ENCODE measurements at places on chromosomes 3 and 15.

- H3K27me3 ChIP-seq = no peaks in the 10 kb centered on the region
- H3K27ac ChIP-seq = no peak overlapping the region
- no peaks in the 10 kb centered on the region for H3K36me3 ChIP-seq
- DNase-seq = no peak
Observed at GRCh38 chr3:157220211-157220610, 60.3 kb upstream of the CCNL1 start.

GRCh38 chr3:22728406-22728805, 474.7 kb upstream of the UBE2E2 start:
- no peak overlapping the region for H3K4me3 ChIP-seq
- H3K27me3 ChIP-seq = no peaks in the 10 kb centered on the region
- no peak for DNase-seq
- H3K4me1 ChIP-seq = no peaks in the 10 kb centered on the region

DNA sequence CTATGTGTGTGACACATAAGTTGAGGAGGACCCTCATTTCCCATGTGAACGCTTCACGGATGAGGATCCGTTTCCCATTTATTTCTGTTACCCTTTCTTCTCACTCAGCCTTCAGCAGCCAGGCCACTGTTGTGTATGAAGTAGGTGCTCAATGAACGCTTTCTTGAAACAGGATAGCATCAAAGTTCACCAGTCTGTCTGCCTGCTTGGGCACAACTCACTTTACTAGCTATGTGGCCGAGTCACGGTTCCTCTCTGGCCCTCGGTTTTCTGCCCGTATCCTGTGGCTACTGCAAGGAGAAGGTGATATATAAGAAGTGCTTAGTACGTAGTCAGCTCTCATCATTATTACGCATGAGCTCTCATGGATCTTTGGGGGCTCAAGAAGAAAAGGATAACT, 22.4 kb downstream of the ACSBG1 start:
- H3K27ac ChIP-seq = no peak overlapping the region
- DNase-seq = no peak
- no peak overlapping the region for H3K4me3 ChIP-seq
- H3K4me1 ChIP-seq = no peaks in the 10 kb centered on the region
- H3K36me3 ChIP-seq = no peaks in the 10 kb centered on the region

GRCh38 chr3:64454179-64454578, 228.9 kb upstream of the PRICKLE2 start:
- H3K27ac ChIP-seq = no peak overlapping the region
- no peak overlapping the region for H3K4me3 ChIP-seq
- no peaks in the 10 kb centered on the region for H3K4me1 ChIP-seq

- H3K4me3 ChIP-seq = no peak overlapping the region
- no peak overlapping the region for H3K27ac ChIP-seq
- H3K27me3 ChIP-seq = peaks cover 22% of the 10 kb centered on the region
- H3K4me1 ChIP-seq = no peaks in the 10 kb centered on the region
- no peak for DNase-seq
Observed at GRCh38 chr15:70437089-70437488, 326.3 kb downstream of the UACA start.

- no peak for DNase-seq
- H3K27me3 ChIP-seq = no peaks in the 10 kb centered on the region
- no peak overlapping the region for H3K27ac ChIP-seq
- no peaks in the 10 kb centered on the region for H3K36me3 ChIP-seq
- no peaks in the 10 kb centered on the region for H3K4me1 ChIP-seq
Observed at GRCh38 chr3:158935846-158936245, 134.0 kb downstream of the MFSD1 start.

DNA sequence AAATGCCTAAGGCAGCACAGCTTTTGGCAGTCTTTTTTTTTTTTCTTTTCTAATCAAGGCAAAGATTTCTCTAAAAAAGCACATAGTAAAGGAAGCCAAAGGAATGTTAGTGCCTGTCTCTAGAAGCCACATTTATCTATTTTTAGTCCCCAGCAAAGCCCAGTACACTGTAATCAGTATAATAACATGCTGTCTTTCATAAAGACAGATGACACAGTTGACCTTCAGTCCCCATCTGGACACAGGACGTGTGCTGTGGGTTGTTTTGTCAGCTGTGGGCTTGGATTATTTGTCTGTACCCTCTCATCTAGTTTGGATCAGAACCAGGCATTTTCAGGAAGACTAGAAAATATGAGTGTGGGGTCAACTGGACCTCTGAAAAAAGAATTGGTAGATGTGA, 110.4 kb upstream of the CTNNB1 start:
- no peaks in the 10 kb centered on the region for H3K36me3 ChIP-seq
- H3K27ac ChIP-seq = no peak overlapping the region
- no peaks in the 10 kb centered on the region for H3K4me1 ChIP-seq
- DNase-seq = peak; percentile 4
- H3K27me3 ChIP-seq = no peaks in the 10 kb centered on the region

- no peaks in the 10 kb centered on the region for H3K27me3 ChIP-seq
- no peak overlapping the region for H3K4me3 ChIP-seq
- H3K4me1 ChIP-seq = no peaks in the 10 kb centered on the region
Observed at GRCh38 chr3:156471431-156471830, 83.5 kb downstream of the SSR3 start.
